ENCODE measurements at places on chromosomes 6 and 20.

- DNase-seq, result peak; percentile 33
These were observed 693 bp upstream of the SLC29A1 start for GRCh38 chr6:44222486-44223318.

DNA sequence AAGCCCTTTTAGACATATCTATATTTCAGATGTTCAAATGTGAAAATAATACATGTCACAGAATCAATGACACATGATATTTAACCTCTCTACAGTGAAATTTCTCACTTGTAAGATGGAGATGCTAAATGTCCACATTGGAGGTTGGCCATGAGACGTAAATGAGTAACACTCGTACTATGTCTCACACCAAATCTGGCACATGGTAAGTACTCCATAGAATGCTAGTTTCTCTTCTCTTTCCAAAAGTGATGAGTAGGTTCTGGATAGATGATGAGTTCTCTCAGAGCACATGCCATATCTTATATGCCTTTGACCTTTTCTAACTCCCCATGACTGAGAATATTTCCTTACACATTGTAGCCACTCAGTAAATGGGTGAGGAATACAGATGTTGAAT, 17.7 kb downstream of the GFOD1 start:
- DNase-seq, result no peak

DNA sequence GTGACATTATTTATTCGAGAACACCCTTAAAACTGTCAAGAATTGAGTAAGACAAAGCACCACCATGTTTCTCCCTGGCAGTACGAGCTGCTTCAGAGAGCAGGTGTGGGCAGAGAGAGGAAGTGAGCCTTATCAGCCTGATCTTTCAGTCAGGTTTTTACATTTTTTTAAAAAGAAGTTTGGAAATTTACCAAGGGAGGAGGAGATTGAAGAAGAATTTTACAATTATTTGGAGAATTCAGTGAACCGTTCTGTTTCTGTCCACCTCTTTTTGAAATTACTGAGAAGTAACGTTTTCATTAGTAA, 75.5 kb downstream of the ZDHHC14 start:
- no peak for DNase-seq

DNA sequence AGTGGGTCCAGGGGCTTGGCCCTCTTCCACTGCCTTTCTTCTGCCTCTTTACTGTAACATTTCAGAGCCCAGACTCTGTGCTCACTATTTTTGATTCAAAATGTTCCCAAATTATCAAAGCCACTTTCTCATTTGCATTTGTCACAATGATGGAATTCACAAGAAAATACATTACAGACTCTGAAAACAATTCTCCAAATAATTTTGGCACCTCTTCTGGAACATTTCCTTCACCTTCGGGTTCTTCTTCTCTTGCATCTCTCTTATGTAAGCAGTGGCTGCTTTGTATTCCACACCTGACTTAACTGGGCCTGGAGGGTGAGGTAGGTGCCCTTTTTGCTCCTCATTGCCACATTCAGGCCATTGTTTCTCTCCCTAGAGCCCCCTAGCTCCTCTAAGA, 30.0 kb downstream of the ZNF184 start:
- no peak for DNase-seq

DNA sequence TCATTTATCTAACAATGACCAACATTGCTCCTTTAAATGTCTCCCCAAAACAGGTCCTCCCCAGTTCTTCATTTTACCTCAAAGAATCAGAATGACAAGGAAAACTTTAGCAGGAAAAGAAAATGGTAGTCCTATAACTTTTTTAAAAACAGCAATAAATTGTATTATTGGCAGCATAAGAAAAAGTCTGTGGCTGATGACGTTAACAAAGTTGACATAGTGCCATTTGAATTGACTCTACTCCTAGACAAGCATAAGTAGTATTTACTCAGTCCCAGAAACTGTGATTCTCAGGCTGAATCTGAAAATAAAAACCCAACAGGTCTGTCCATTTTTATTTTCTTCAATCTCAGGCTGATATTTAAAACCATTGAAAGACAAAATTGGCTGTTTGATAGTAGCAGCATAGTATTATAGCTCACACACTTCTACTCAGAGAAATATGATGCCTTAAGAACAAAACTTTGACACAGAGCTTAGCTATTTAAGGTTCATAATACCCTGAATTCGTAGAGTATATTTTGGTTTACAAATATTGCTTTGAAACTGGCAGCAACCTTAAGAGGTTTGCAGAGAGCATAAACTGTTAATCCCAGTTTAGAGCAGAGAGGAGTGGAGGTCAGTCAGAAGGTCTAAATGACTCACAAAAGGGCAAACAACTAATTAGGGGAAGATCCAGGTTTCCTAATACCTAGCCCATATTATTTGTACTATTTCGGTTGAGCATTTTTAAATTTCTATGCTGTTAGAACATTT, 35.0 kb upstream of the TENT5A start:
- no peak for DNase-seq

GRCh38 chr6:143126574-143126941, 65.9 kb downstream of the AIG1 start:
- DNase-seq, result no peak

DNA sequence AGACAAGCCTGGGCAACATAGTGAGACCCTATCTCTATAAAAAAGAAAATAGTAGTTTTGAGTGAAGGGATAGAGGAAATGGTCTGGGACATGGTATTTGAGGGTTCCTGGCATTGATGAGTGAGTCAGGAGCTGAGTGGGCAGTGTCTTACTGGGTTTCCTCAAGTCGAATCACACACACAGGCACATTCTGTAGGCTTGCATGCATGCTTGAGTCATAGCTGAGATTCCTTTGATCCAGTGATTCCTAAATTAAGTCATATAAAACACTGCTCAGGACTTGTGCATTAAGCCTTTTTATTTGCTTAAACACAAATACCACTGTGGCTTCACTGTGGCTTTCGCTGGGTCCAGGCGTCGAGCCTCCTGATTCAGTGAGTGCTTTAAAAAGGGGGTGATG, 71.8 kb upstream of the TMEM181 start:
- no peak for DNase-seq

DNA sequence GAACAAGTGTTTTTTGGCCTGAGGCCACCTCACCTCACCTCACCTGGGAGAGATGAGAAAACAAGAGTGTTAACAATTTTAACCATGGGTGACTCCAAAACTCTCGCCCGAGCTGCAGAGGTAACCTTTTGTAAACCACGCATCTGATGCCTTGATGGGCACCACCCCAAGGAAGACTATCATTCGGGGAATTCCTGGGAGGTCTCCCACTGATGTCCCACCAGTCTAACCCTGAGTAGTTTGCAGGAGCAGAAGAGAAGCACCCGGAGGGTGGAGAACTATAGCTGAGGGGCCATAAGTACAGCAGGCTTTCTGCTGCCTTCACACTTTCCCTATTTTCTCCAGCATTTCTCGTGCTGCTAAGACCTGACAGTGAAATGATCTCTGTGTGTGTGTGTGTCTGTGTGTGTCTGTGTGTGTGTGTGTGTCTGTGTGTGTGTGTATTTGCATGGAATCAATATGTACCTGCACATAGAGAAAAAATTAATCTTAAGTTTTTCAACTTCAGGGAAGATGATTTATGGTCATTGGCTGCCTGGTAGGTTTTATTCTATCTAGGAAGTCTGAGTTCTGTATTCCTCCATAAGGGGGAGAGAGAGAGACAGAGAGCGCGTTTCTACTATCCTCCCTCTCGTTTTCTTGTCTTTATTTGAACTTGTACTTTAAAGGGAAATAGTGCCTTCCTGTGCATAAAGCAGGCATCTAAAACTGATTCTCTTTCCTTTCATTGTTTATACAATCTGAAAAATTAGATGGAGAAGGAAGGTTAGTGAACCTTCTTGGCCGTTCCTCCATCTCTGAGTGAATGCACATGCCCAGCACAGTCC, 75.8 kb downstream of the CAP2 start:
- DNase-seq, result no peak

- no peak for DNase-seq
These were observed 6.8 kb upstream of the ADTRP start for GRCh38 chr6:11785415-11785773.

DNA sequence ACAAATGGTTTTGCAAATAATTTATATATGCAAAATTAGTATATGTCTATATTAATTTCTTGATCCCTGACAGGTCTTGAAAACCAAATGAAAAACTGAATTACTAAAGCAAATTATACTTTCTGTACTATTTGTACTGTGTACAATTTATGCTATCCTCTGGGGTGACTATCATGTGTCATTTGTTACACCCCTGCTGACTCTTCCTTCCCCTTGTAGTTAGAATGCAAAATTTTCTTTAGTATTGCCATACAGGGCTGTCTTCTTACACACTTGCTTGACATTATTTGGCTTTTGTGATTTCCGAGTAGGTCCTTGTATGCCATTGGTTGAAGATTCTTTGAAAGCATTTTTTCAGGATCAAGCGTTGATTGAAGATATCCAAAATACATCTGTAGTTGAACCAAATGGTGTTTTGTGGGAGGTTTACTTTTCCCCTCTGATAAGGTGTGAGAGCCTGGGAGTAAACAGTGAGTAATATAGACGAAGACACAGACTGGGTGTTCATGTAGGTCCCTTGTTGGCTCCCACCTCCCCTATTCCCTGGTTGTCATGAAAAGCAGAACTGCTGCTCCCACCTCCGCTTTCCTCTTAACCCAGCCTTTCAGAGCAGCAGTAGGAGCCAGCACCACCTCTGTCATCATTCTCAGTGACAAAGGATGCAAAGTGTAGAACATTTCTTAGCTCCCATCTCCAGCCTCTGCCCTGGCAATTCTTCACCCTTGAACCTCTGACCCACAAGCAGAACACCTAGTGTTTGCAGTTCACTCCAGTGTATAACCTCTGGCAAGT, 29.0 kb downstream of the NCOA7 start:
- DNase-seq, result no peak

GRCh38 chr6:37130704-37131103, 39.2 kb upstream of the PIM1 start:
- peak; percentile 39 for DNase-seq

- DNase-seq, result no peak
These were observed 16.2 kb upstream of the RSPO3 start for GRCh38 chr6:127102299-127102698.

DNA sequence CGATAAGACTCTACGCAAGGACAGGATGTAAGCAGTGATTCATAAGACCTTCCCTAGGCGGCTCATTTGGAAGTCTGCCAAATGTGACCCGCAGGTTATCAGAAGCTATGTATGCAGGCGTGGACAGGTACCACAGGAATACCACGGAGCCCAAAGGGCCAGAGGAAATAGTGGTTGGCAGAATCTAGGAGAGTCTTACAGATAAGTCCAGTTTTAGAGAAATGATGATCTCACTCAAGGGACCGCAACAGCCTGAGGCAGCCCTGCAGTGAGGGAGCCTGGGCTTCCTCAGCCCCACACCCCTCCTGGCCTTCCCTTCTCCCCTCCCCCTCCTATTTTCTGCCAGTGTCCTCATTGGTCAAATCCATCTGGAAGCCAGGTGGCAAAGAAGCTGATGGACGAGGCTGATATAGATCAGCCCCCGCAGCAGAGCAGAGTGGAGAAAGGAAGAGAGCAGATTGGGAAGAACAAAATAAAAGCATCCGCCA, 110.6 kb downstream of the FNDC1 start:
- no peak for DNase-seq

DNA sequence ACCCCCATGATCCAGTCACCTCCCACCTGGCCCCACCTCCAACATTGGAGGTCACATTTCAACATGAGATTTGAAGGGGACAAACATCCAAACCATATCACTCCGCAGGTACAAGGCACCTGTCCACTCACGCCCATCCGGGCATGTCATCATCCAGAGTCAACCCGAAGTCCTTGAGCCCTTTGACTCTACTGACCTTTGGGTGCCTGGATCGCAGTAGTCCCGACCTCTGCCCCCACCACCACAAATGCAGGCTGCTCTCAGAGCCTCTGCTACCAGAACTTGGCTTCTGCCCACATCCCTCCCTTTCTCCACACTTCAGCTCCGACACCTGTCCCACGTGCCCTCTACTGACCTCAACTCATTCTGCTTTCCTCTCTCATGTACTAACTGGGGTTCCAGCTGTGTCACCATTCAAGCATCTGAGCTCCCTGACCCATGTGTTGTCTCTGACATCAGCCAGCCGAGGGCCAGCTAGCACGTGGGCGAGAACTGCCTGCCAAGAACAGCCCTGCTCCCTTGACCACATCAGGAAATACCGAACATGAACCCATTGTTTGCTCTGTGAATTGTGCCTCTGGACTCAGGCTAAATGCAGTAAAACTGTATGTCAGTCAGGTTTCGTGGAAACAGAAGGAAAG, 498.3 kb upstream of the SULF2 start:
- peak; percentile 48 for DNase-seq

DNA sequence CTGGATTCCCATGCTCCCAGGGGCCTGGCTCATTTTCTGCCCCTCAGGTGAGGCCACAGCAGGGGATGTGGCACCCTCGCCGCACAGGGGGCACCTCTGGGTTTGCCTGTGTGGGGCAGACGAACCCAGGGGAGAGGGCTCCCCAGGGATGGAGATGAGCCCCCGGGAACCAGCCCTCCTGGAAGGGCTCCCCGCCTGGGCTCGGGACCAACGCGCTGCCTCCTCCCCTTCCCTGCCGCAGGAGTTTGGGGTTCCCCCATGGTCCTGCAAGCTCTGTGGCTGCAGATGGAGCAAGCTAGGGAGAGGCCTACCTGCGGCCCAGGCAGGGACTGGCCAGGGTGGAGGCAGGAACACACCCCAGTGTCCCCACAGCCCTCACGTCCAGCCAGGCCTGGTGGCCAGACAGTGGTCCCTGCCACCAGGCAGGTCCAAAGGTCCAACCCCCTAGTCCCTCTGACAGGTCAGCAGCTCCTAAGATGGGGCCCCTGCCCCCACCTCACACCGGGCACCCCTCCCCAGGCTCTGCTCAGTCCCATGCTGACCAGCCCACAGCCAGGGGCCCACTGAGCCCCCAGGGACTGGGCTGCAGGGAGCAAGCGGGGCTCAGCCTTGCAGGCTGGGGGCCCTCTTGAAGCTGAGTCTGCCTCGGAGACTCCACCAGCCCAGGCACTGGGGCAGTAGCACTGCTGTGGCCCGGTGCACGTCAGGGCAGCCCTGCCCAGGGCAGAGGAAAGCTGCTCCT, 13.7 kb downstream of the LAMA5 start:
- DNase-seq, result peak; percentile 26

GRCh38 chr6:117496383-117496990, 14.0 kb downstream of the DCBLD1 start:
- DNase-seq, result no peak

DNA sequence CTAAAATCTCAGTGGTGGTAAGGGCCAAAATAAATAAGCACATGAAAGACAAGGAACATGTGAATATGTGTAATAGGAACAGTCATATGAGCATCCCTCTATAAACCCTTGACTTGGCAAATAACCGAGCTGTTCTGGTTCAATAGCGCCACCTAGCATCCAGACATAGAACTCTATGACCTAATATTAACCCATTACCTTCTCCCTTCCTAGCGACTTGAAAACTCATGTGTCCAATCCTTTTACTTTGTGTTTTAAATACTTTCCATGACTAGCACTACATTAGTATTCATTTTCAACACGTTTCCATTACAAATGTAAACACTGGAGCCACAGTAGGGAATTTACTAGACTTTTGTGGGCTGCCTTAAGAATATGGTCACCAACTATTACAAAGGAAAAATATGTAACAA, 279.7 kb downstream of the UST start:
- DNase-seq, result no peak

DNA sequence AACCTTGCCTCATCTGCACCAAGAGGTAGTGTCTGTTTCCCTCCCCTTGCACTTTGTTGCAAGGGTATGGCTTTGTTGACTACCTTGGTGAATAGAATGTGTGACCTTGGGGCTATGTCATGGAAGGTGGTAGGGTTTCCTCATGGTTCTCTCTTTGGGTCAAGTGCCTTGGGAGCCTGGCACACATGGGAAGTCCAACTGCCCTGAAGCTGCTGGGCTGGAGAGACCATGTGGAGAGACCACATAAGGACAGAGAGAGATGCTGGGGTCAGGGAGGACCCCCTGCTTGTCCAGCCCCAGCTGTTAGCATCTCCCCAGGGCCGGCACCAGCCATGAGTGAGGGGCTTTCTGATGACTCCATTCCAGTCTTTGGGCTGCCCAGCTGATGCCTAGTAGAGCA, 95.5 kb upstream of the PAX1 start:
- no peak for DNase-seq

Data from left ventricle myocardium superior (tissue), 1 donor.